Osteocyte (in vitro differentiated cells): ENCODE measurements at places on chromosomes 13 and 19. TPM values are rescaled to one million over a fixed set of nuclear protein-coding genes. Genes with fewer than 3 reads are reported as not detected.

The RFPL4A gene
- total RNA-seq = not detected in 2 replicates

- no peak overlapping the region for H3K27ac ChIP-seq
- no peaks in the 10 kb centered on the region for H3K27me3 ChIP-seq
- H3K36me3 ChIP-seq = no peaks in the 10 kb centered on the region
- peak; percentile 84 for DNase-seq
- no peaks in the 10 kb centered on the region for H3K4me1 ChIP-seq
Observed at GRCh38 chr19:2353159-2353886, 6.7 kb upstream of the TMPRSS9 start.

- DNase-seq = no peak
- H3K27me3 ChIP-seq = no peaks in the 10 kb centered on the region
- no peak overlapping the region for H3K4me3 ChIP-seq
- H3K27ac ChIP-seq = peak overlapping the region; percentile 5
- H3K36me3 ChIP-seq = peaks cover 2% of the 10 kb centered on the region
- H3K4me1 ChIP-seq = peaks cover 13% of the 10 kb centered on the region
Observed at GRCh38 chr13:59823486-59823885, 340.2 kb downstream of the DIAPH3 start.

The ZNF536 gene
- total RNA-seq = not detected in 2 replicates
